ENCODE measurements at places on chromosomes 7 and 10. TPM values are rescaled to one million over a fixed set of nuclear protein-coding genes. Genes with fewer than 3 reads are reported as not detected.
A peak's percentile ranks its signal among the peaks of the same experiment; 100 is the strongest.

- peak; percentile 20 for DNase-seq
These were observed 96.8 kb upstream of the DGKB start for GRCh38 chr7:14999331-14999730.

DNA sequence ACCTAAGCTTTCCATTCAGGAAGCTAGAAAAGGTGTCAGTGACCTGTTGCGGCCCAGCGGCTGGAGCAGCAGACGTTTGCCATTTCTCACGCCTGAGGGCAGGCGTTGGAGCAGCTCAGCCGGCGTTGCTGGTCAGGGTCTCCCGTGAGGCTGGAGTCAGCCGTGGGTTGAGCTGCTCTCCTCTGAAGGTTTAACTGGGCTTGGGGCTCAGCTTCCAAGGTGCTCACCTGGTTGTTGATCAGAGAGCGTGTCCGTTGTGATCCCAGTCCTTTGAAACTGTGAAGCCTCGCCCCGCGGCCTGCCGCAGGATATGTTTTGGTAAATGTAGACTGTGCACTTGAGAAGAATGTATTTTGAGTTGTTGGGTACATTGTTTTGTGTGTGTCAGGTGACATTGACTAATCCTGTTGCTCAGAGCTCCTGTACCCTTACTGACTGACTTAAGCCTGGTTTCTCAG lies 20.6 kb upstream of the PWWP2B start:
- DNase-seq, result no peak

Gene ENTPD1
- total RNA-seq, result 0.02 TPM

Gene VWDE
- total RNA-seq, result 4.4 TPM

Gene DLX5
- 0.98 TPM for total RNA-seq

Measured in M059J (cell line).